ENCODE measurements at places on chromosomes 5 and 9.

DNA sequence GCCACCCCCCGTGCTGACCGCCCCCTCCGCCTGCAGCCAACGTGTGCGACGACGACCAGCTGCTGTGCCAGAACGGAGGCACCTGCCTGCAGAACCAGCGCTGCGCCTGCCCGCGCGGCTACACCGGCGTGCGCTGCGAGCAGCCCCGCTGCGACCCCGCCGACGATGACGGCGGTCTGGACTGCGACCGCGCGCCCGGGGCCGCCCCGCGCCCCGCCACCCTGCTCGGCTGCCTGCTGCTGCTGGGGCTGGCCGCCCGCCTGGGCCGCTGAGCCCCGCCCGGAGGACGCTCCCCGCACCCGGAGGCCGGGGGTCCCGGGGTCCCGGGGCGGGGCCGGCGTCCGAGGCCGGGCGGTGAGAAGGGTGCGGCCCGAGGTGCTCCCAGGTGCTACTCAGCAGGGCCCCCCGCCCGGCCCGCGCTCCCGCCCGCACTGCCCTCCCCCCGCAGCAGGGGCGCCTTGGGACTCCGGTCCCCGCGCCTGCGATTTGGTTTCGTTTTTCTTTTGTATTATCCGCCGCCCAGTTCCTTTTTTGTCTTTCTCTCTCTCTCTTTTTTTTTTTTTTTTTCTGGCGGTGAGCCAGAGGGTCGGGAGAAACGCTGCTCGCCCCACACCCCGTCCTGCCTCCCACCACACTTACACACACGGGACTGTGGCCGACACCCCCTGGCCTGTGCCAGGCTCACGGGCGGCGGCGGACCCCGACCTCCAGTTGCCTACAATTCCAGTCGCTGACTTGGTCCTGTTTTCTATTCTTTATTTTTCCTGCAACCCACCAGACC lies 80.2 kb downstream of the NTNG2 start:
- DNase-seq = no peak

GRCh38 chr5:65185468-65185867 lies 296.3 kb downstream of the ADAMTS6 start:
- DNase-seq = peak; percentile 33

DNA sequence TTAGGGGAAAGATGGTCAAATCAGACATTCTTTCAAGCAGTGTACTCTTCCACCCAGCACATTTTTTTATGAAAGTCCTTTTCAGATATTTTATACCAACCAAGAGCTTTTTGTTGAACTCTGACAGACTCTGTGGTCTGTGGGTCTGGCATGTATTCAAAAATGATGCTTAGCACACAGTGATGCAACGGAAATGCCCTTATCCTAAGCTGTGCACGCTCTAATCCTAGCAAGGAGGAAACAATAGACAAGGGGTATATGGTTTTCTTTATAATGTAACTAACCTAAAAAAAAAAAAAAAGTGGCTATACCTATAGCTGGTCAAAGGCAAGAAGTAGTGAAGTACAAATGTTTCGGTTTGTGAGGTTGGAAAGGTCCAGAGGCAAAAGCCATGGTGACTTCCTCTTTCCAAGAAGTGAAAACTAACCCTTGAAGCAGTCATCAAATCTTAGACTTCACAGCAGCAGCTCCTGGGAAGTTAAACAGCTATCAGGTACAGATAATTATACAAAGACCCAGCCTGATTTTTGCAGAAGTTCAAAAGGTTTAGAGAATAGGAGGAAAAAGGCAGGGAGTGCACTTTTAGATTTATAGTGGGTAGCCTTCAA lies 82.5 kb downstream of the SEMA6A start:
- DNase-seq = peak; percentile 94

DNA sequence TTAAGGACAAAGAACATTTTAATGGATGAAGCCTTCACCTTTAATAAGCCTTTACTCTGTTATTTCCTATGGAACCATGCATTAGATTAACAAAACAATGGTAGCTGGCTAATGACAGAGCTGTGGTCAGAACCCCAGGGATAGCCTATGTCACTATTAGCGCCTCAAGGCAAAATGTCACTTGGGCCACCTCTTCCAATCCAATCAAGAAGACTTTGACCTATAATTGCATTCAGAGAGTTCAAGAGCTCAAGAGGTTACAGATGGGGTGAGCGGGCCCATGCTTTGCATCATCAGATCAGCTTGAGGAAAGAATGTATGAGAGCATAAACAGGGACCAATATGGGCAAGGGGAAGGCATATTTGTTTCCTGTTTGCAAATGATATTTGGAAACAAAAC lies 425.1 kb downstream of the ARHGEF28 start:
- no peak for DNase-seq

- DNase-seq = no peak
Measured at GRCh38 chr9:85640425-85640824, 101.3 kb downstream of the AGTPBP1 start.

DNA sequence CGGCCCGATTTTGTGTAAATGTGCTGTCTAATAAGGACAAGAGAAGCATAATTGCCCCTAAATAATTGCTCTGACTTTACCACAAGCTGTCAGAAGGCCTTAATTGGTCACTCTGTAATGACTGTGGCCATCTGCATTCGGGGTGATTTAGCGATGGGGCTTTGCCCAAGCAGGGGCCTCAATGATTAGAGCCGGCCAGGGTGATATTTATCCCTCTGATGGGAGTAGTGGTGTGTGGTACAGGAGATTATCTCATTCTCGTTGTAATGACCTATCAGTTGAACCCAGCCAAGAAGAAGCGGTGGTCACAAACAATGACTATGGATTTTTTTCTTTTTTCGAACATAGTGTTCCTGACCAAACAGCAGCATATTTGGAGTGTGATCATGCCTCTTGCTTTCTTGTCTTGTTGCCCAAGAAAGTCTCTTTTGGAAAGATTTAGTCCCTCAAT lies 72.0 kb upstream of the SAP30L start:
- DNase-seq = no peak

DNA sequence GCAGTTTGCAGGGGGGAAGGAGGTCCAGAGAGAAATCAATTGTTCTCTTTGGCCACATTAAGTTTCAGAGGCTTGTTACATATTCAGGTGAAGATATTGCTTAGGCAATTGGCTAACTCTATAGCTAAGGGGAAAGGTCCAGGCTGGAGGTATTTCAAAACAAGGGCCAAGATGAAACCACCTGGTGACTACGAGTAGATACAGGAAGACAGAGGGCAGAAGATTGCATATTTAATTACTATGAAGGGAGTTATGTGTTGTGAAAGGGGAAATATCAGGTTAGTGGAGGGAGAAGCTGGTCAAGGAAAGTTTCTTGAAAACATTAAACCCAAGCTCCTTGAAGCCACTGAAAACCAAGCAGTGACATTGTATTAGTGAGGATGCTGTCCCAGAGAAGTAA lies 1.9 kb upstream of the RAD23B start:
- DNase-seq = no peak

DNA sequence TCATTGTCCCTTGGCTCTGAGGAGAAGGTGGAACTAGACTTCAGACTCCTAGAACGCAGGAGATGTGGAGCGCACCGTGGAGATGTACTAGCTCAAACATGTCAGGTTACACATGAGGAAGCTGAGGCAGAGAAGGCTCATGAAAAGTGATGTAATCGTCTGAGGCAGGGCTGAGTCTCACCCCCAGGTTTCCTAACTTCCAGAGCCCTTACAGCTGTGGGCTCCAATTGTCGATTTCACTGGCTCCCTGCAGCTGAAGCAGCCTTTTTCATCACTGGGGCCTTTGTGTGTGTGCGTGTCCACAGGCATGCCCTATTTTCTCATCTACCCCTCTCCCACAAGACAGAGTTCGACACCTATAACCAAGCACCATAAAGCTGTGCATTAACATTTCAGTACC lies 370.6 kb downstream of the NTRK2 start:
- DNase-seq = no peak

DNA sequence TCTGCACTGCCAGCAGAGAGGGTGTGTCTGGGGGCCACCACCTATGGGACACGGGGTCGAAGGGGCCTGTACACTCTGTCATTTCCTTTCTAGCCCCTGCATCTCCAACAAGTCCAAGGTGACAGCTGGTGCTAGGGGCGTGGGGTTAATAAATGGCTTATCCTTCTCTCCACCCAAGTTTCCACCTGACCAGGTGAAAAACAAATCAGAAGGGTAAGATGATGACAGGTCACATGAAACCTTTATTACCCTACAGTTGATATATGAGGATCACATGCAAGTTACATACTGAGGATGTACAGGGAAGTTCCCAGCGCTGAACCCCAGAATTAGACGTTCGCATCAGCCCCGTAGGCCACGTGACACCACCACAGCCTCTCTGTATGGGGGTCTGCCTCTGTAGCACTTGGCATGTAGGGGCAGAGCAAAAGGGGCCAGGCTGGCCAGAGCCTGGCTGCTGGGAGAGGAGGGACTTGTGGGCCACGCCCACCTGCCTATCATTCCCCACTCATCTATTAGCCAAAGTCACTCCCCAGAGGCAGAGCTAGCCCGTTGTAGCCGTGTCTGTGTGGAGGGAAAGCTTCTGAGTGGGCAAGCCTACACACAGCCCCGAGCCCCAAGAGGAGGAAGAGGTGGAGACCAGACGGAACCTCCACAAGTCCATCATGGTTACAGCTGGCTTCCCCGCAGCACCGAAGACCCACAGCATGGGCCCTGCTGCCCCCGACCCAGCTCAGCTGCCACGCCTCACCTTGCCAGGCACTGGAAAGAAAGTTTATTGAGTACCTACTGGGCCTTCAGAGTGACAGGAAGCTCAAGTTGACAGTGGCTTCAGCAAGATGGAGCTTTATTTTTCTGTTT lies 2.2 kb downstream of the TMEM141 start:
- DNase-seq = no peak

- DNase-seq = no peak
Measured at GRCh38 chr5:14510156-14510734, 71.3 kb upstream of the OTULINL start.

GRCh38 chr5:8905021-8905420 lies 640.9 kb downstream of the SEMA5A start:
- peak; percentile 61 for DNase-seq

Measured in astrocyte of the spinal cord (primary cell).